ENCODE measurements at places on chromosomes 1 and 21.

GRCh38 chr1:241499910-241500309, 19.6 kb downstream of the FH start:
- DNase-seq: no peak

GRCh38 chr1:6475381-6476133, 9.6 kb upstream of the TNFRSF25 start:
- peak; percentile 56 for DNase-seq

- no peak for DNase-seq
These were observed 137.3 kb downstream of the PGBD5 start for GRCh38 chr1:230288641-230289349.

DNA sequence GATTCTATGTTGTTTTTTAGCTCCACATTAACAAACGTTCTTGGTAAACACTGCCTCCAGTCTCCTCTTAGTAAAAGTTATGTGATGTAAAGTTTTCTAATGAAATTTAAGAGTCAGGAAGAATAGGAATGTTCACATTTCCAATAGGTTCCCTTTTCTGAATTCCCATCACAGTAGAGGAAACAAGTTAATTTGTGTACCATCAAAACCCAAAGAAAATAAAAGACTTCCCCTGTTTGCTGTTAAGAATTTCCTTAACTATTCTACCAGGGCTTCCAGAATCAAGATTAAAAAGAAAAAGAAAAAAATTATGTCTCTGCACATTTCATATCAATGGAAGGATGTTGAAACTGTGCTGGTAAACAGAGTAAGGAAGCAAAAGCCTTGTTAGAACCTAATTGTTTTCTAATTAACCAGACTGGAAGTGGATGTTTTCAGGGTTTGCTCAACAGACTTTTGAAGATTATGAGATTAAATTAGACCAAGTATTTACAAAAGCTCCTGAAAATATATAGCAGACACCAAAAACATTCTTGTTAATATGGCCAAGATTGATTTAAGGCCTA, 43.4 kb upstream of the PALMD start:
- DNase-seq: no peak

DNA sequence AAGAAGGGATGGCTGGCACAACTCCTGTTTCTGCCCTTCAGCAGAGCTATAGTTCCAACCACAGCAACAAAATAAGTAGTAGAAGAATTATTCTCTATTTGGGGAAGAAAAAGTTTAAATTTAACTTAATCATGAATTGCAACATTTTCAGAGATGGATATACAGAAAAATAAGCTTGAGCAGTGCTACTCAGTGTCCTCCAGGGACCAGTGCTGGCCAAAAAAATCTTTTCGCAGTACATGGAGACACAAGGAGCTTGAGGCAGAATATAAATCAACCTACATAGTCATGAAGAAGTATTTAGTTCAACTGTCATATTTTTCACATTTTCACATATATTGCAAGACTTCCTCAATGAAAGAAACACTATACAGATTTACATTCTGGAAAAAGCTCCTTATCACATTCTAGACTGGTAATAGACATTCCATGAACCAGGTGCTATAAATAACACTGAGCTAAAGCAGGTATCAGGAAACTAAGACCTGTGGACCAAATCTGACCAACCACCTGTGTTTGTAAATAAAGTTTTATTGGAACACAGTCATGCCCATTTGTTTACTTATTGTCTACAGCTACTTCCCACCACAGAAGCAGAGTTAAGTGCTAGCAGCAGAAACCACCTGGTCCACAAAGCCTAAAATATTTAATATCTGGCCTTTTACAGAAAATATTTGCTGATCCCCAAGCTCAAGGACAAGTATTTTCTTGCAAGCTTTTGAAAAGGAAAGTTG, 101.9 kb downstream of the RGS21 start:
- no peak for DNase-seq

DNA sequence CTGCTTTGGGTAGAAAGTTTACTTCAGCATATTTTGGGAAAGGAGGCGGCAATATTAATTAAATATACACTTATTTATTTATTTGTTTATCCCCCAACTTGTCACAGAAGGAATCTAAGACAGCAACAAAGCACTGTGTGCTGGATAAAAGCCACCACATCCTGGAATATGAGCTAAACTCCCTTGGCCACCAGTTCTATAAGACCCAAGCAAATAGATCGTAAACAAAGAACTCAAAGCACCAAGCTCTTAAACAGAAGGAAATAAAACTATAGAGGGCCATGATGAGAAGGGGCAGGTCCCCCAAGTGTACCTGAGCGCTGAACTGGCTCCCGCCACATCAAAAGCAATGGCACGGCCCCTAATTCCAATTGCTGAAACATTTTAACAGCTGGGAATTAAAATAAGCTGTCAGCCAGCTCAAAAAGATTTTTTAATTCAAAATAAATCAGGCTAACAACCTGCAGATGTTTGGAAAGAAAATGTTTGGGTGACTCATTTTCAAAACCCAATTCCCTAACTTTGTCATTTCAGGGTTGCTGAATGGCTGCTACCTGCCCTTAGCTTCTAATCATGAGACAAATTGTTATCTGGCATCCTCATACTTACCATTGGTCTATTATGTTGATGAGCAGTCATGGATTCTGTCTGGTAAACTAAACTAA, 127.1 kb downstream of the SLC30A10 start:
- no peak for DNase-seq

GRCh38 chr1:201696217-201696761, 132.7 kb upstream of the IPO9 start:
- no peak for DNase-seq

DNA sequence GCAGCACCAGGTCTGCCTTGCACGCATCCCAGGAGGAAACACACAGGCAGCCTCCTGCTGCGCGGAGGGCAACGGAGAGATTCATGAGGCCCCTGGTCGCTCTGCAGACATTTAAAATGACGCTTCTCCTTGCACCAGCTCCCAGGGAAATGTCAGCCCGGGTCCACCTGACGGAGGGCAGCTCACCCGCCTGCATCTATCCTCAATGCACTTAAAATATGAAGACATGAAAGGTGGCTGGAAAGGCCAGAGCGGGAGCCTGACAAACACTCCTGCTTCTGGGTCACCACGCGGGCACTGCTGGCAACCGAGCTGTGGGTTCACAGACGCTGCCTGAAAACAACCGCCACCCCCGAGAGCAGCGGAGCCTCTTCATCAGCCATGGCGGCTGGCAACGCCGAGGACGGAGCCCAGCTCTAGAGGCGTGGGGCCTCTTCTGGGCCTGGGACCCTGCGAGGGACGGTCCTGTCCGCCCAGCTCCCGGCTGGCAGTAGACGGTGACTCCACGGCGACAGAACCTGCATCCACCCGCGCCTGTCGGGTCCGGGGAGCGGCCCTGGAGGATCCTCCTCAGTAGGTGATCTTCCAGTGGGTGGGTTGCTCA, 22.7 kb downstream of the POFUT2 start:
- DNase-seq: no peak

DNA sequence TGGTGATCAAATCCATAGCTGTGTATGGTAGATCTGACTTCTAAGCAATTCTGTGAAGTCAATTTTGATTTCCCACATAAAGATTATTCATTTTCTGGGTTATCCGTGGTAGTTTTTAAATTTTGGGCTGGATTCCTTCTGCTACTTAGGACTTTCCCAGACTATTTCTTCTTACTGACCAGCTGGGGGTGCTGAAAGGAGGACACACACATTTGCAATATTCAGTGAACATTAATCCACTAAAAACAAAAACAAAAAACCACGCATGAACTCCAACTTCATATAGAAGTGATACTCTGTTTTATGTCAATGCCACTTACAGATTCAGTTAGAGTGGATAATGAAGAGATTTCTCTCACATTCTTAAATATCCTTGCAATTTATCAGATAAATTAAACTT, 105.4 kb downstream of the KCTD3 start:
- DNase-seq: no peak
